ENCODE measurements at places on chromosomes 3 and 15.
A peak's percentile ranks its signal among the peaks of the same experiment; 100 is the strongest.

- peak; percentile 59 for DNase-seq
Observed at GRCh38 chr3:39362192-39362591, 21.0 kb upstream of the SLC25A38 start.

- no peak for DNase-seq
Observed at GRCh38 chr15:87949575-87950223, 306.8 kb downstream of the NTRK3 start.

GRCh38 chr15:55461447-55461846, 46.6 kb downstream of the DNAAF4 start:
- no peak for DNase-seq

DNA sequence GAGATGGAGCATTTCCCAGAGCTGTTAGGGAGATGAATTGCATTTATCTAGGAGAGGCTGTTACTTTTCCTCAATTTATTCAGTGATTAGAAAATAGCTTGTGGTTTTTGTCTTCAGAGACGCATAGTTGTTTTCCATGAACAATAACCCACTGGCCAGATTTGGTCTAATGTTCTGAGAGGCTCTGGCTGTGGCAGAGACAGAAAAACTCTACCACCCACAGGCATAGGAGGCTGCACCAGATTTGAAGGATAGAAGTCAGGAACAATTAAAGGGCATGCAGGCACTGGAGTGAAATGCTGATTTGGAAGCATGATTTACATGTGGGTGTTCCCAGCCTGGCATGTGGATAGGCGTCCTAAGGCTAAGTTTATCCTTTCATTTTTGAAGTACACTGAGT, 143.5 kb downstream of the NFKBIZ start:
- no peak for DNase-seq

GRCh38 chr3:57706462-57706861, 13.6 kb upstream of the DENND6A start:
- no peak for DNase-seq

GRCh38 chr3:43994657-43995546, 246.8 kb upstream of the TOPAZ1 start:
- DNase-seq: no peak

GRCh38 chr3:45443459-45443858, 55.1 kb downstream of the LARS2 start:
- no peak for DNase-seq

- peak; percentile 15 for DNase-seq
Observed at GRCh38 chr3:137110392-137110996, 152.7 kb downstream of the IL20RB start.

- DNase-seq: no peak
Observed at GRCh38 chr3:50571486-50571885, 2.2 kb downstream of the HEMK1 start.

DNA sequence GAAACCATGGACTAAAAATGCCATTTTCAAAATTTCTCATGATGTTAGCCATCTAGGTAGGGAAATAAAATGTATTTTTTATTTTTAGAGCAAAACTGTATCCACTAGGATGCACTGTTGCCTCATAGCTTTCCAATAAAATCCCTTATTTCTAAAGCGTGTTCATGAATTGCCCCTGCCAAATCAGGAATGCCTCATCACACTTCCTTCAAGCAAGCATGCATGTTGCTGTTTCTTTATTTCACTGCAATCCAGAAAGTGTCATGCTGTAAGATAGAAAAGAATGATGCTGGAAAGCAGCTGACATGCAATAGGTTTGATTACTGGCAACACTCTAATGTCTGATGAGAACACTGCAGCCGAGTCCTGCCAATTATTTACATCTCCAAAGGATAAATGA, 239.5 kb downstream of the CHL1 start:
- DNase-seq: no peak

DNA sequence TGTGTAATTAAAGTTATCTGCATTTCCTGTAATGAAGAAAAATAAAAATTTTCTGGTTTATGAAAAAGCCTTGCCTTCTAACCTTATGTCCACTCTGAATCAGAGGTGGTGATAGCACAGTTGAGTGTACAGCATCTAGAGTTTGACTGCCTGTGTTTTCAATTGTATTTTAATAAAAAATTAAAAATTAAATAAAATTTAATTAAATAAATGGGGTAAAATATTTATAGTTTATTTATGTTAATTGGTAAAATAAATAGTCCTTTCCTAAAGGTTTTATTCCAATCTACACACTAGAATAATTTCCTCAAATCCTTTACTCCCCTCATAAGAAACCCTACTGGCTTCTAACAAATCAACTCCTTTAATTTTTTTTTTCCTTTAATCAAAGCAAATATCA, 111.8 kb upstream of the MYO5C start:
- no peak for DNase-seq

- no peak for DNase-seq
Observed at GRCh38 chr3:89912031-89912430, 804.6 kb downstream of the EPHA3 start.

GRCh38 chr3:153210146-153210545, 48.1 kb downstream of the RAP2B start:
- DNase-seq: no peak

GRCh38 chr15:74443100-74443909, 9.5 kb upstream of the SEMA7A start:
- DNase-seq: no peak

DNA sequence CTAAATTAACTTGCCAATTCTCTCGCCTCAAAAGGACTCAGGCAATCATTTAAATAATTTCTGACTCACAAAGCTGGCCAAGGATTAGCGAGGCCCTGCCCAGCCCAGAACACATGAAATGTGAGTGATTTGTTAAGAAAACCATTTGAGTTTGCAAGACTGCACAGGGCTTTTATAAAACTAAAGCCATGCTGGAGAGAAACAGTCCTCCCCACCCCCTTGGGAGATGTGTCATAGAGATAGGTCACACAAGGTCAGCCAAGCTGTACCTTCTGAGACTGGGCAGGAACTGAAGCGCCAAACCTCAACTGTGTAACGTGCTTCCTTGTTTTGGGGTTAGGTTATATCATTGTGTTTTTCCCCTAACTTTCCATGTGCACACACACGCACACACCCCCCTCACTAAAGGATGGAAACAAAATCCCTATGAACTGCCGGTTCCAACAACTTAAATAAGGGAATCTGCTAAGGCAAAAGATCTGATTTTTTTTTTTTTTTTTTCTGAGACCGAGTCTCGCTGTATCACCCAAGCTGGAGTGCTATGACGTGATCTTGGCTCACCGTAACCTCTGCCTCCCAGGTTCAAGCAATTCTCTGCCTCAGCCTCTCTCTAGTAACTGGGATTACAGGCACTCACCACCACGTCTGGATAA, 8.1 kb downstream of the SPATA12 start:
- no peak for DNase-seq

GRCh38 chr3:155504682-155505081, 211.2 kb upstream of the STRIT1 start:
- no peak for DNase-seq

GRCh38 chr3:9646800-9647152, 2.5 kb upstream of the MTMR14 start:
- no peak for DNase-seq

GRCh38 chr3:79257791-79258190, 510.0 kb downstream of the ROBO1 start:
- DNase-seq: no peak

GRCh38 chr3:10450494-10451440, 54.6 kb downstream of the ATP2B2 start:
- DNase-seq: no peak

- no peak for DNase-seq
Observed at GRCh38 chr15:48560321-48561051, 85.0 kb downstream of the FBN1 start.

DNA sequence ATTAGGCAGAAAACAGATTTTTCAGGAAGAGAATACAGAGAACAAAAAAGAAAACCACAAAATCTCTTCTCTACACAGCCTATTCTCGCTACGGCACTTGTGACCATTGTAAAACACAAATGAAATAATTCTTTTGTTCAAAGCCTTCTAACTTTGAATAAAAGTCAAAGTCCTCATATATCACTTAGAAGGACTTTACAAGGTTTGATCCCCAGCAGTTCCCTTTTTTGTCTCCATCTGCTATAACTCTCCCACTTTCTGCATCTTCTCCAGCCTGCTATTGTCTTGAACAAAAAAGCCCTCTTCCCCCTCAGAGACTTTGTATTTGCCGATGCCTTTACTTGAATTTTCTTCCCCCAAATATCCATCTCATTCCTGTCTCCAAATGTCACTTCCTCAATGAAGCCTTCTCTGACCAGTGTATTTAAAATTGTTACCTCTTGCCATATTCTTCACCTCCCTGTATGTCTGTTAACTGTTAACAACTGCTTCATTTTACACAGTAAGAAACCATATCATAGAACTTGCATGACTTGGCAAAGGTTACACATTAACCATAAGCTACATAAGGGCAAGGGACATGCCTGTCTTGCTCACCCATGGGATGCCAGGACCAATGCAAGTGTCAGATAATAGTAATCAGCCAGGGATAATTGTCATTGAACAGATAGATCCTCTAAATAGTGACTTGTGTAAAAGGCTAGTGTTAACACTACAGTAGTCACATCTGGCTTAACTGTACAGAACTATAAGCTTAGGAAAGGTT, 122.4 kb downstream of the CBLB start:
- DNase-seq: no peak

- DNase-seq: no peak
Observed at GRCh38 chr3:37183375-37183831, 9.0 kb upstream of the LRRFIP2 start.

DNA sequence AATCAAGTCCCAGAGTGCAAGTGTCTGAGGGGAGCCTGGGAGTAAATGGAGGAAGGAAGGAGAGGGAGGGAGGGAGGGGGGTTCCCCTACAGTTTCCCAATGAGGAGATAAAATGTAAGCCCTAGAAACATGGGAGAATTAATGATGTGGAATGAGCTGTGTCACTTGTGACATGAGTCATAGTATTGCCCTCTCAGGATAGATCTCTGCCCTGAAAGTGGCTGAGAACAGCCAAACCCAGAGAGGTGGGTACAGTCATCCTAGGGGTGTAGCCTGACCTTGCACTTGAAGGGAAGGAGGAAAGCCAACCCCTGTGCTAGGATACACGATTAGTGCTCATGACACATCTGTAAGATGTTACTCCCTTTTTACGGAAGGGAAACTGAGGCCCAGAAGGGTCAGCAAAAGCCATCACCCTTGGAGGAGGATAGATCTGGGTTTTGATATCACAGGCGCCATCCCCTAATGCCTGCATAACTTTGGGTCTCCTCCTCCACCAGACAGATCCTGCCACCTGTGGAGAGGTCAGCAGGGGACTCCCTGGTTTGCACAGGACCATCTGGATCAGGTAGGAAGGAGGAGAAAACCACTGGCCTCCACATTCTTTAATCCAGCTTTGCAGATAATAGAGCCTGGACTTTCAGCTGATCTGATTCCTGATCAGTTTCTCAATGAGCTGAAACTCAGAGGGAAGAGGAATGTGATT, 23.1 kb upstream of the USP3 start:
- no peak for DNase-seq

- no peak for DNase-seq
Observed at GRCh38 chr15:40250771-40251483, 12.1 kb downstream of the PAK6 start.

GRCh38 chr3:97871186-97871585, 49.4 kb downstream of the CRYBG3 start:
- no peak for DNase-seq

- DNase-seq: no peak
Observed at GRCh38 chr3:101861789-101862415, 12.6 kb downstream of the NFKBIZ start.

DNA sequence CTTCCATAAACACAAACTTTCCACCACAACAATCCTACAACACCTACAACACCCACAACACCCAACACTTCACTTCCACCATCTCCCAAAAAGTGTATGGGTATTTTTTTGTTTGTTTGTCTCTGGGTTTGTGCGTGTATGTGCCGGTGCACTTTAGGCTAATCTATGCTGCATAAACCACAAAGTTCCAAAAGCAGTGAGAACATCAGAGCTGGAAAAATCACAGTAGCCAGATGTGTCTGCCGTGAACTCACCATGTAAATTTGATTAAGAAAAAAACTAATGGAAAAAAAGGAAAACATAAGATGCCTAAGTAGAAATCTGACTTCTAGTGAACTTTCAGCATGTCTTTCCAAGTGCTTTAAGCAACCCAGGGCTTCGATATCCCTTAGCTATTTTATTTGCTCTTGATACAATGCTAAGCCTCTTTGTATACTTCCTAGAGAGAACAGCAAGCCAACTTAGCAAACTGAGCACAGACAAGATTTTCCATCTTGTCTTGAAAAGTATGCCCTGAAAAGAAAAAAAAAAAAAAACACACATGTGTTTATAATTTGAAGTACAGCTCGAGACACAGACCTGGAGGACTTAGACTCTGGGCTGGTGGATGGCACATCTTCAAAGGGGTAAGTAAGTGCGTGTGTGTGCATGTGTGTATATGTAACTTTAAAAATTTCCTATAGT, 91.4 kb downstream of the WWTR1 start:
- DNase-seq: no peak

GRCh38 chr3:107675233-107675900, 152.6 kb downstream of the BBX start:
- DNase-seq: no peak
